ENCODE measurements at places on chromosomes 5 and 9.

GRCh38 chr5:14166437-14166836, 23.3 kb downstream of the TRIO start:
- no peak for DNase-seq

DNA sequence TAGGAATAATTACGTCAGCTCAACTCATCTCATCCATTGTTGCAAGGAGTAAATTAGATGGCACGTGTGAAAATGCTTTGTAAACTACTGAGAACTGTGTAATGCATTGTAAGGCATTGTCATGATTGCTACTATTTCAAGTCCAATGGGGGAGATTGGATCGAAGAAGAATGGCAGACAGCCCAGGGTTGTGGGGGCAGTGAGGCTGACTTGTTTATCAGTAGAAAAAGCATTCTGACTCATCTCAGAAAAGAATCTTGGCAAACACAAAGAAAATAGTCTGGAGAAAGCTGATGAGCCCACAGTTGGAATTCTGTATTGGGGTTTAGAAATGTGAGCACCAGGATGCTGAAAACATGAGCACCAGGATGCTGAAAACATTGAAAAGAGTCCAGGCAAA, 28.0 kb upstream of the DAP start:
- DNase-seq, result peak; percentile 39

DNA sequence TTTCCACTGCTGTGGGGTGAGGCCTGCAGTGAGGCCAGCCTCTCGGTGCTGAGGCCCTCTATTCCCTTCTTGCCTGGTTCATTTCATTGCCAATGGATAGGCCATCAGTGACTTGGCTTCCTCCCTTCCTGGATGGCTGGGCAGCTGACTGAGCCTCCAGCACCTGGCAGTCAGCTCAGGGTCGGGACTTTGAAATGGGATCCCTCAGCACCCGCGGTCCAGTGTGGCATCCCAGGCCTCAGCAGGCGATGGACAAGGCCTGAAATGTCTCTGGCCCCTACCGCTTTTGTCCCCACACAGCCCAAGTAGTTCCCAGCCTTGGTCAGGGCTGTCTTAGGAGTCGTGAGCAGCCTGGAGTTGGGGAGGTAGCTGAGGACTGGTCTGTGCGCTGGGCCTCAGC, 17.2 kb downstream of the NDST1 start:
- DNase-seq, result no peak

DNA sequence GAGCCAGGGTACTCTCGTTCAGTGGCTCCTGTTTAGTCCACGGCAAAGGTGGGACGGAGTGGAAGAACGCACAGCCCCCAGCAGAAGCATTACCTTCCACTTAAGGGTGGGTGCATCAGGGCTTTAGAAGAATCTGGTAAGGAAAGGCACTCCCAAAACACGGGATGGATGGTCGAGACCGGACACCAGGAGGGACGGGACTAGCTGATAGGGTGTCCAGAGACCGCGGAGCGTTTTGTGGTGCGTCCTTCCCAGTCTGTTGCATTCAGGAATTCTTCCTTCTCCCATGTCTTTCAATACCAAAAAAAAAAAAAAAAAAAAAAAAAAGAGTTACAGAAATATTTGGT, 545 bp upstream of the CTSV start:
- DNase-seq, result no peak

- no peak for DNase-seq
Measured at GRCh38 chr5:151581812-151582583, 9.1 kb downstream of the FAT2 start.

GRCh38 chr9:117746263-117746662, 42.1 kb downstream of the TLR4 start:
- DNase-seq, result no peak

DNA sequence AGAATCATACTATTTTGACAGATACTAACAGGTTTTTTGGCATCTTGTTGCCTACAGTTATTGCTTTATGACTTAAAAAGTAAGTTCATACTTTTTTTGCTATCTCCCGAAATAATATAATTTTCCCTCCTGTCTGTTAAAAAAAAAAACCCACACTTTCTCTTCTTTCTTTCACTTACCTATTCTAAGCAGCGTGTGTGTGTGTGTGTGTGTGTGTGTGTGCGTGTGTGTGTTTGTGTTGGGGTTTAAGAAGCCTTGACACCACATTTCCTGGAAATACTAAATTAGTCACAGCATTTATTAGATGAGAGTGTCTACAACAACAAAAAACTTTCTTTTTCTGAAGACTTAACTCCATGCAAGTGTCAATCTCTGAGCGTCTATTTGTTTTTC, 12.4 kb downstream of the TNFAIP8 start:
- DNase-seq, result no peak

DNA sequence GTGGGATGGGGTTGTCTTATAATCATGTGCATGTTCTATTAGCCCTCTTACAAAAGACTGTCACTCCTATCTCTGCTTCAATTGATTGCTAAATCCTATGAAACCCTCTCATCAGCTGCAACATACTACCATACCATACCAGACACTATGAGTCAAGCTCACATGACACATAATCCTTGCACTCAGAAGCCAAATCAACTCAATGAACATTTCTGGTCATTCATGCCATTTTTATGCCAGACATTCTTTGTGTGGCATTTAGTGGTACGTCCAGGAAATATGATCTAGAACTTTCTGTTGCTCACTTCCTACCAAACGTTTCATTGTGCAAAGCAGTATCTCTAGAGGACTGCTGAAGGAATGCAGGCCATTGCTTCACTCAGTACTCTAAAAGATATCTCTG, 159.2 kb upstream of the GNA14 start:
- no peak for DNase-seq

DNA sequence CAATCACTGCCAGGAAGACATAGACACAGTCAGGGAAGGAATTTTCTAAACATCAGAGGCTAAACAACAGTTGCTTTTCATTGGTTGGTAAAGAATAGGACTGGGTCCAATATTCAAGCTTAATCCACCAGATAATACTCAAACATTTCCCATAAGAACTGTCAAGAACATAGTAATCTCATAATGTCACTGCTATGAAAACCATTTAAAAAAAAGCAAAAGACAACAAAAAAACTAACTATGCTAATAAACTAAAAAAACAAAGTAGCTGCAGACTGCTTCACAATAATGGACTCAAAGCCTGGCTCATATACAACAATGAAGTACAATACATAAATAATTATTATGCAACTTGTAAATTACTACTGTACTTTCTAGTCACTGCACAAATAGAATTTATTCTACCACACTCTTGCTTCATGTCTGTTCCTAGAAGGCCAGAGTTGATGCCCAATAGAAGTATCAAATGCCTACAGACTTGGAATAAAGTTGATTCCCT, 148.7 kb downstream of the MLLT3 start:
- no peak for DNase-seq

DNA sequence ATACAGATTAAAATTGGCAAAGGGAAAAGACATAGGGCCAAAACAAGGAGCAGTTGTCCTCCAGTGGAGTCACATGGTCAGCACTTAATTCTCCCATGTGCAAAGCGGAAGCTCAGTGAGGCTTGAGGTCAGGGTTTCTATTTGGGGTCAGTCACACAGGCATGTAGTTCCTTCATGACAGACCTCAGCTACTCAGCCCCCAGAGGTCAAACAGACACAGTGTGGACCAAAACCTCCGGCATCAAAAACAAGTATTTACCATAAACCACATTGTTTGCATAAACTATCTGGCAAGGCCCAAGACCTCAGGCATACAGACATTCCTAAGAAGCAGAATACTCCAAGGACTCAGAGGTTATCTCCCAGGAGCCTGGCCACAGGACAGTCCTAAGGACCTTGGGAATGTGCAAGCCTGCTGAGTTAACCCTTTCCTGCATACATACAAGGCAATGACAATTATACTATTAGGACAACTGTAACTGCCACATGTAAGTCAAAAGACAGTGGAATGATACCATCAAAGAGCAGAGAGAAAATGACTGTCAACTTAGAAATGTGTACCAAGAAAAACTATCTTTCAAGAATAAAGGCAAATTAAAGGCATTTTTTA, 28.7 kb upstream of the FNIP1 start:
- DNase-seq, result no peak

DNA sequence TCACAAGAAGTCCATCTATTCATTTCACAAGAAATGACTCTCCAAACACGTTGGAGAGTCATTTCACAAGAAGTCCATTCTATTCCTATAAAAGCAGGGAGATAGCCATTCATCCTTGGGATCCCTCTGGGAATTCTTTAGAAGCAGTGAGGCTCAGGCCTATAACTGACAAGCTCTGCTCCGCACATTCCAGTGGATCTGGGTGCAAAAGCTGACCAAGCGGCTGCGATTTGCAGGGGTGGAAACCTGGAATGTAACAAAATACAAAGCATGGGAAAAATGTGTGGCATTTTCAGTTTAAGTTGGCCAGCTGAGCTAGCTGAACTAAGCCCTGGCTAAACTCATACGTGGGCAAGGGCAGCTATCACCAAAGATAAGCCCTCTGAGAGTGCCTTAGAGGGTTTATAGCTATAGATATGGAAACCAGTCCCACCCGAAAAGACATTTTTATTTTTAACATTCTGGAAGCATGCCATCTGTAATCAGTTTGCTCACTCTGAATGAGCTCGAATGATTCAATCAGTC, 8.7 kb downstream of the TAS2R1 start:
- DNase-seq, result no peak

DNA sequence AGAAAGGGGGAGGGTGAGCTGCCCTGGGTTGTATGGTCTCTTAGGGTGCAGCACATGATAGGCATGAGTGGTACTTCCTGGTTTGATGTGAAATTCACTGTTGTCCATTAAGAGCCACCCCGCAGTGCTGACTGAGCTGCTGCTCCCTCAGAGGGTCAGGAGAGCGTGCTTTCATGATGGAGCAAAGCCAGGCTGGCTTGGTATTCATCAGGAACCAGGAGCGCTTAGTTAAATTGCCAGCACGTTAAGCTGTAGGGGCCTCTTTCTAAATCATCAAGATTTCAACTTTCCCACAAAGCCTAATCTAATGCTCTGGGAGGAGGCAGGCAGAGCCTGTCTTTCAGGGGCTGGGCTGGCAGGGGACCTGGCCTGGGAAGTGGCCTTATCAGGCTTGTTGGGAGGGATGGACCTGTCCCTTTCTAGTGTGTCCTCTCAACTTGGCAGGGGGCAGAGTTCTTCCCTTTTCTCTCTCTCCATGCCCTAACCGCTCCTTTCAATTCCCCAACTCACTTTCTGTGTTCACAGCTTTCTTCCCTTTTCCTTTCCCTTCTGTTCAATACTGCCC, 7.9 kb downstream of the CYSTM1 start:
- DNase-seq, result no peak

DNA sequence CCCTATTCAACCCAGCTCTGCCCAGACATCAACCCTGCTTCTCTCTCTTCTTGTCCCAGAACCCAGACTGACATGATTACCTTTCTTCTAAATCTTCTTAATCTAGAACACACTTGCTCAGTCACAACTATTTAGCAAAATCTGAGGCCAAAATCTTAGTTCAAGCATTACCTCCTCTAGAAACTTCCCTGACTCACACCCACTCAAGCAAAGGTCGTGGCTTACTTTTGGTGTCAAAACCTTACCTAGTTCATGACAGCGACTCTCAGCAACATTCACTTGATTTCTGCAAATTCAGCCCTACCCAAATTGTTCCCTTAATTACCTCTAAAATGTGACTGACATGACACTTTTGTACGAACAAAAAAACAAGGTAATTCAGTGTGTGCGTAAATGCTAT, 130.2 kb downstream of the TLE1 start:
- DNase-seq, result no peak

DNA sequence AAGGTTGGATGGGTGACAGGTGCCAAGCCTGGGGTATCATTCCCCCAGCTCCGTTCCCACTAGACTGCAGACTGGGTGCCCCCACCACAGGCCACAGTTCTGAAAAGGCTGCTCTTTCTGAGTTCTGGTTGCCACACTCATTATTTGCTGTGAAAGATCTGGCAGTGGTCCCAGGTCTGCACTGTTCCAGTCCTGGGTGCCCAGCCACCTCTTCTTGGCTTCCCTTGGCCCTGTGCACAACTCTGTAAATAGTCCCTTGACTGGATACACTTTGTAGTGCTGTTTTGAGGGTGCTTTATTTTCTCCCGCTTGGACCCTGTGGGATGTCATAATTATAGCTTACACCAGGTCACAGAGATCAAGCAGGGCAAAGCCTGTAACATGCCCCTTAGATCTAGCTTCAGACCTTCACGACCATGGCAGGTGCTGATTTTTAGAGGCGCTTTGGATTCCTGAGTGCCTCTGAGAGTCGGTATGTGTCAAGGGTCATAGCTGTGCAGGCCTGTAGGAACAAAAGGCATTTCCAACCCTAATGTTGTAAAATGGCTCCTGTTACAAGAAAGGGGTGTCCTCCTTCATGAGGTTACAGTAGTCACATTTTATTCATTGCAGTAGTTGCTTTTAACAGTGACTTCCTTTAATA, 344.9 kb downstream of the ICE1 start:
- DNase-seq, result no peak

DNA sequence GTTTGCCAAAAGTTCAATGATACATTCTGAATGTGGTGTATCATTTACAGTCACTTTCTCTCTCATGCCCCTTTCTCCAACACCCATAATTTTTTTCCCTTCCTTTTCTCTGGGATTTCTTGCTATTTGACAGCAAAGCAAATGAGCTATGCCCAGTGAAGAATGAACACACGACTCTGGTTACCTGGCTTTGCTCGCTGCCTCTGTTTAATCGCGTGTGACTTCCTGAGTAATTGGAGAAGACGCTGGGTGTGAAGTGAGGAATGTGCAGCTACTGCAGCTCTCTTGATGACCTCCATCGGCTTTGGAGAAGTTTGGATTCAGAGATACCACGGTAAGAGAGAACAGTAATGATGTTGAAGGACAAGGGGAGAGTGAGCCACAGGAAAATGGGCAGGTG, 651.8 kb downstream of the KIF4B start:
- DNase-seq, result no peak

DNA sequence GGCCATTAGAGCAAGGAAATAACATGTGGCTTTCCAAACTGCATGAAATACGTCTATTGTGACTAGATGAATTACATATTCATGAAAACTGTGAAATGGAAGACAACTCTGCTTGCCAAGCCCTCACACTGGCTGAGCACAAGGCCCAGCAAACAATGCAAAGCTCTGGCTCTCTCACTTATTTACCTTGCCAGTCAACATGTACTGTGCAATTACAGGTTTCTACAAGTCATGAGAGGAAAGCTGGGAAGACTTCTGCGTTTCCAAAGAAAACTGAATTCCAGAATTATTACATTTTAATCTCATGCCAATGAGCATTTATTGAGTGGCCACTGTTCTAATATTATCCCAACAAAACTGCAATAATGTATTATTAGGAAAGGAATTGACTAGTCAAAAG, 12.1 kb upstream of the C5orf63 start:
- no peak for DNase-seq

GRCh38 chr9:129849901-129850300, 14.6 kb downstream of the USP20 start:
- DNase-seq, result no peak

DNA sequence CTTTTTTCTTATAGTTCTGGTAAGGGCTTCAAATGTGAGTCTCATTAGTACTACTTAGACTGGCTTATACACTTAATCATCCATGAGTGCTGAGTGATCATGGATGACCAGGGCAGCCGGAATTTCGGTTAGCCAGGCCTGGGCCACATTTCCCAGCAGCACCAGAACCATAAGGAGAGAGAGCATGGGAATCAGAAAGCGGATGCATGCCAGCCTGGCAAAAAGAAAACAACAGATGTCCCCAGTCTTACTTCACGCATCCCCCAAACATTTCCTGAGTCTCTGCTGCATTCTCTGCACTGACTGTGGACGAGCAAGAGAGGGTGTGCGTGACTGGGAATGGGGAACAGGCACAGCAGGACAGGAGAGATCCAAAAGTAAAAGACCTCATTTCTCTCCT, 371.1 kb upstream of the ZNF608 start:
- DNase-seq, result peak; percentile 22
